WERI-Rb-1 (cell line): ENCODE measurements at places on chromosomes 2 and 18.

GRCh38 chr2:60840880-60841279 is 40.5 kb upstream of the REL start:
- no peak for DNase-seq

DNA sequence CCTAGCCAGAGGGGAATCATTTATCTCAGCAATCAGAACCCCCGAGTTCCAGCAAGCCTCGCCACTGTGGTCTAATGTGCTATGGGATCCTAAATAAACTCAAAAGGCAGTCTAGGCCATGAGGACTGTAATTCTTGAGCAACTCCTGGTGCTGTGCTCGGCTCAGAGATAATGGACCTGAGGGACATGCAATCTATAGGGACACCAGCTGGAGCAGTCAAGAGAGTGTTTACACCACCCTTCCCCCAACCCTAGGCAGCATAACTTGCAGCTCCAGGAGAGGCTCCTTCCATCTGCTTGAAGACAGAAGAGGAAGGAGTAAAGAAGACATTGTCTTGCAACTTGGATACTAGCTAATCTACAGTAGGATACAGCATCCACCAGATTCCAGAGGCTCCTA is 225.5 kb upstream of the KLHL14 start:
- DNase-seq: no peak

DNA sequence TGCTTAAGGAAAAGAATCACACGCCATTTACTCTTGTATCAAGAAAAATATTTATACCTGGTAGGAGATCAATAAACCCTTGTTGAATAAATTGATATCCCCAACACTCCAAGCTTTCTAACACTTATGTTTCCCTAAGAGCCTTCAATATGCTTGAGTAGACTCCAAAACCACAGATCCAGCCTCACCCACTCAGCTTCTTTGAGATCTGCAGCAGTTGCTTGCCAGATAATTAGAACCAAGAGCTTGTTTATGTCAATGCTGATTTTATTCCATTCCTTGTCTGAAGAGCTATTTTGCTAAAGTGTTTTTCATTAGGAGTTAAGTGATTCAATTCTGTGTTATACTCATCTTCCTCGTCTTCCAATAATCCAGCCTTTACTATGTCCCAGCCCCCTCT is 26.3 kb upstream of the CRIM1 start:
- no peak for DNase-seq

DNA sequence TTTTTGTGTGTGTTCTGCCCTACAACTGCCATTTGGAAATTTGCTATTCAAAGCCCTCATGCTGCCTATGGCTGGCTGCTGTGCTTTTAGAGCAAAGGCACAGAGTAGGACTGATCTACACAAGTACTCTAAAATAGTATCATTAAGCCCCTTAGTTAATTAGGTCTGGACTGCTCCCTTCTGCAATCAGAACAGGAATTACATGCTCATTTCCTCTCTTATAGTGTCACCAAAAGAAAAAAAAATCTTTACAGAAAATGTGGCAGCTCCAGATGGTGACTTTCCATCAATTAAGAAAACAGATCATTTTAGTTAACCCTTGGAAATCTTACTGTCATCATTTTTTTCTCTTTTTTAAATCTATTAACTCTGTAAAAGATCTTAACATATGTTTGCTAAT is 337.5 kb downstream of the RIT2 start:
- DNase-seq: no peak

DNA sequence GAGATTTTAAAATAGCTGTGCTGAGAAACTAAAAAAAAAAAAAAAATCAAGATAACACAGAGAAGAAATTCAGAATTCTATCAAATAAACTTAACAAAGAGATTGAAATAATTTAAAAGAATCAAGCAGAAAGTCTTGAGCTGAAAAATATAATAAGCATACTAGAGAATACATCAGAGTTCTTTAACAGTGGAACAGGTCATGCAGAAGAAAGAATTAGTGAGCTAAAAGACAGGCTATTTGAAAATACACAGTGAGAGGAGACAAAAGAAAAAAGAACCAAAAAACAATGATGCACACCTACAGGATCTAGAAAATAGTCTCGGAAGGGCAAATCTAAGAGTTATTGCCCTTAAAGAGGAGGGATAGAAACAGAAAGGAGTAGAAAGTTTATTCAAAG is 548.1 kb downstream of the ADCYAP1 start:
- DNase-seq: no peak

DNA sequence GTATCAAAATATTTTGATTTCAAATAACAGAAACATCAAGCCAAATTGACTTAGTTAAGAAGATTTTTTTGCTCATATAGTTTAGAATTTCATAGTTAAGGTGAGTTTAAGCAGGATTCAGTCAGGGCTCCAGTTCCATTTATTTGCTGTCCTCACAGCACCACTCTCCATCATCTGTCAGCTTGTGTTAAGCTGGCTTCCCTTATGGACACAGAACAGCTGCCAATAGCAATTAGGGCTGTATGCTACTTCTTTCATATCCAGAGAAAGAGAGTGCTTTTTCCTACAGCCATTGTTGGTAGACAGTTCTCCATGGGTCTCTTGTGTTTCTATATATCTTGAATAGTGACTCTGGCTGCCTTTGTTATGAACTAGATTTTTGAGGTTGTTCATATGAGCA is 95.4 kb upstream of the CYP20A1 start:
- DNase-seq: peak; percentile 58

DNA sequence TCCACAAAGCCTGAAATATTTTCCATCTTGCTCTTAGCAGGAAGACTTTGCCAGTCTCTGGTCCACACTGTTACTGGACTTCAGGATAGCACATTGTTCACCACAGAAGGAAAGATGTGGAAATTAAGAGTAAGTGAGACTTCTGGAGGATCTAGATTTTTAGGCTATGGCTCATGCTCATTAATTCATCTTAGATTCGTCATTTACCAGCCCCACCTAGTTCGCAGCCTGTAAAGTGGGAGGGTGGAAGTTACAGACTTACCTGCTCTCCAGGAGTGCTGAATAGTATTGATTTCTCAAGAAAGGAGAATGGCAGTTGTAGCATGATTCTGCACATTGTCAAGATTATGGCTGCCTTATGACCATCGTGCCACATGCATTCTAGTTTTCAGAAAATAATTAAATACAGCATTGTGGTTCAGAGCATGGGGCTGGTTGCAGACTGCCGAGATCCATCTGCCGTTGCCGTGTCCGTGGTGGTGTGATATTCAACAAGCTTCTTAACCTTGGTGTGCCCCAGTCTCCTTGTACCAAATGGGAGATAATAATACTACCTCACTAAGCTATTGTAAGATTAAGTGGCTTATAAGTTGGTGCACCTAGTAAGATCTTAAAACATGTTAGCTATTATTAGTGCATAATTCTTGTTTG is 56.8 kb downstream of the RNF144A start:
- DNase-seq: peak; percentile 45

DNA sequence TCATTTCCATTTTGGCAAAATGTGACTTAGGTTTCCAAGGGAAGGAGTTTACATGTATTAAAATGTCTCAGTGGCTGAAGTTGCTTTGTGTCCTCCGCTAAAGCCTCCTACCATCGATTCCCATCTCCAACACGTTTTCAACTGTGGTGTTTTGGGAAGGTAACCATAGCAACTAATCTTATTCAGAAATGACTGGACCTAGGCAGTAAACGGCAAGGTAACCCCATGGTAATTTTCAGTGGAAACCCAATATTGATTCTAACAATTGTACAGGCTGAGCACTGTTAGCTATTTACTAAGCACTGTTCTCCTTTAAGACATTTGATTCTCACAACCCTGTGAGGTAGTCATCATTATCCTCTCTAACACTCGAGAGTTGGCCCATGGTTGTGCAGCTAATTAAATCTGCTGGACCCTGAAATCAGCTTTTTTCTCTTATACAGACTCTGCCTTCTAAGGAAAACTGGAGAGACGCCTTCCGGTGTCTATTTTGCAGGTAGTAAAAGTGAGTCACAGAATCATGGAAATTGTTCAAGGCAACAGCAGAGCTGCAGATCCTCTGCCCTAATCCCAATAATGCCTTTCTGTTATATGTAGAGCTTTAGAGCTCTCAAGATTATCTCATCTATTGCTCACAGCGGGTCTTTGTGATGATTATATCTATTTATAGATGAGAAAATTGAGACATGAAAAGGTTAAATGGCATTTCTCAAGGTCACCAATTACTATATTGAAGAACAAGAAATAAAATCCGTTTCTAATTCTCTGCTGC is 36.2 kb downstream of the FASTKD2 start:
- no peak for DNase-seq

DNA sequence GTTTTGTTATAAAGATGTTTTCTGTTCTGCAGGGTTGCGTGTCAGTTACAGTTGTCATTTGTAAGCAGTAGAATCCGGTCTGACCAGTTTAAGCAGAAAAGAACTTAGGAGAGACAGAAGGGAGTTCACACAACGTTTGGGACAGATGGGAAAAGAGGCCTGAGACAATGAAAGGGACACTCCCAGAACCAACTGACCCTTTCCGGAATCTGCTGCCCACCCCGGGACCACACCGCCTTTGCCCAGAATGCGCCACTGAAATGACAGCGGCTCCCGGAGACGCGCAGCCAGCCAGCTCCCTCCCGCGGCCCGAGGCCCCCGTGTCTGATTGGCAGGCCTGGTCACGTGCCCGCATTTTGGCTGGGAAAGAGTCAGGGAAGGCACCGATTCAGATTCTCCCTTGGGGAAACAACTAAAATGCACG is 244.6 kb downstream of the BCL2 start:
- DNase-seq: peak; percentile 84

DNA sequence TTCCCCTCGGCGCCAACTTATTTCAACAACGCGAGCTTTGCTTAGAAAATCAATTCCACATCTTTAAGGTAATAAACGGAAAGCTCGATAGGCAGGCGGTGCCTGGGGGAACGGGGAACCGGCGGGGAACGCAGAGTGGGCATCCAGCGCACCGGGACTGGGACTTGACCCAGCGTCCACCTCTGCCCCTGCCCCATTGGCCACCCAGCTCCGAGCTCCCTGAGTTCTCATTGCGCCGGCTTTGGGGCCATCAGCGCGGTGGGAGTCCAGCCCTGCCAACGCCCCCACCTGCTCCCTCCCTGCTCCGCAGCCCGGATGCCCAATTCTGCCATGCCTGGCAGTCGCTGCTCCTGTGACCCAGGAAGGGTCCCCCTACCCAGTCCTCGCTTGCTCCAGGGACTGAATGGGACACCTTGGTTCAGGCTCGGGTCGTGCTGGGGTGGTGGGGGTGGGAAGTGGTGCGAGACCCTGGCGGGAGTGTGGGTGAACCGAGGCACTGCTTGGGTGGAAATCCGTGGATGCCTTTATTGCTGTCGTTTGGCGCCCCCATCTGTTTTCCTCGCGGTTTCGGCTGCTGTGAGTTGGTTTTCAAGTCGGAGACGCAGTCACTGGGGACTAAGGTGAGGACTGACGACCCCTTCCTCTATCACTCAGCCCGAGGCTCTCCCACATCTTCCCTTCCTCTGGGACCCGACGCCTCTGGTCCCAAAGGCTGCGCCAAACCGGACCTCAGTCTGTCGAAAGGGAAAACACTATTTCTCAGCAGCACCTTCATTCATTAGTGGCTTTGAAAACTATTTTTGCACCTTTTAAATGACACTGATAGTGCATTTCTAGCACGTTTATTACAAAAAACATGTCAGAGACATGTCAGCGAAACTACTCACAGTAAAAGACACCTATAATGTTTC is 2.4 kb upstream of the EVX2 start:
- peak; percentile 67 for DNase-seq

DNA sequence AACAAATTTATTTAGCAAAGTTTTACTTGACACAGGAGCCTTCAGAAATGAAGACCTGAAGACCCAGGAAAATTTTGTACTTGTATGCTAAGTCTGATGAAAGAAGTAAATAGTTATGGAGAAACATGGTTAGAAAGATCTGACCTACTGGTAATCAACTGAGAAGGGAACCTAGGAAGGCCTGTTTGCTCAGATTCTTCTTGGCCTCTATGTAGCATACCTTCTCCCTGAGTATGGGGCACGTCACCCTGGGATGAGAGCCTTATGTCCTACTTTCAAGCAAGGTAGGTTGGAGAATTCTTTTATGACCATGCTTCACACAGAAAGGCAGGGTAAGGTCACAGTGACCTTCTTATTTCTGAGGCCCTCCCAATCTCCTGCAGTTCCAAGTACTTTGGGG is 178.6 kb upstream of the CREB1 start:
- DNase-seq: no peak

DNA sequence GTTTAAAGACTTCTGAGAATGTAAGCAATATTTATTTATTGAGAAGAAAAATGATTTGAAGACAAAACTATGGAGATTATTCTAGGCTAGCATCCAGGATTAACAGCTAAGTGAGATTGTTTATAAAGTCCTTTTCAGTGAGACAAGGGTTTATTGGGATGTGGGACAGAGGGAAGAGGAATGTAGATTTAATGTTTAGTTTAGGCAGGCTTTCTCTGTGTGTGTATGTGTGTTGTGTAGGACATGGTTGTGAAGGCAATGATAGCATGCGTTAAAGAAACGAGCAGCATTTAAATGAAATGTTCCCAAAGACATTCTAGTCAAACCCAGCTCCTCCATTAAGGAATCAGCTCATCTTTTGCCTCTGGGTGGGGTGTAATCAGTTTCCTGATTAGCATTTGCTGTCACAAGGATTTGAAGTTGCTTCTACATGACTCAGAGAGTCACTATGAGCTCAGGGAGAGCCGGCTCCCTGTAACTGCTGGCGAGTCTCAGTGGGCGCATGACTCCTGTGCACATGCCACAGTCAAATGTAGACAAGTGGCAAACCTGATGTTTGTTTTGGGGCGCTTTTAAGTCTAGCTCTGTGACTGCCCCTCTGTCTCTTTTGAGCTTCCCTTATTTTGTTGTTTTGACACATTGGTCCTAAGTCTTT is 442.2 kb upstream of the CELF4 start:
- no peak for DNase-seq

DNA sequence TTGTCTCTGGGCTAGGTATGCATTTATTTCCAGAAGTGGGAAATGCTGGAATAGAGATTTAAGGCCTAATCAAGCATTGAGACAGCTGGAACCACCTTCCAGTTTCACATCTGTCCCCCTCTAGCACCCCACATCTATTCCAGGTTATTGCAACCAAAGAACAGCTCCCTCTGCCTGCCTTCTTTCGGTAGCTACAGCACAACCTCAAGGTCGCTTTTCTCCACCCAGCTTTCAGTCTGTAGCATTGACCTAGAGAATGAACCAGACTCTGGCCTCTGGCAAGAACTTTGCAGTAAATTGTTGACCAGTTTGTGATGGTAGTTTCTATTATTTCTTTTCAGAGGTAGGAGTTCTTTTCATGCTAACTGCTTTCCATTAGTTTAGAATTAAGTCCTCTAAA is 484.2 kb downstream of the DLGAP1 start:
- no peak for DNase-seq
